ENCODE measurements at places on chromosomes 3 and 15. TPM values are rescaled to one million over a fixed set of nuclear protein-coding genes. Genes with fewer than 3 reads are reported as not detected.

- no peak for DNase-seq
These were observed 576.4 kb downstream of the FOXP1 start for GRCh38 chr3:71006810-71007785.

GRCh38 chr15:42137461-42138261 lies 18.8 kb downstream of the PLA2G4F start:
- DNase-seq, result no peak

- DNase-seq, result no peak
These were observed 468.8 kb upstream of the SUCLG2 start for GRCh38 chr3:68123231-68123630.

GRCh38 chr15:66016199-66016598 lies 146.9 kb downstream of the RAB11A start:
- DNase-seq, result no peak

GRCh38 chr3:11690863-11691766 lies 47.4 kb upstream of the VGLL4 start:
- DNase-seq, result no peak

SSR3 gene
- 68.8 TPM for total RNA-seq

ANKUB1 gene
- not detected for total RNA-seq

Measured in transverse colon (tissue), 4 donors.